Cardiac muscle cell (in vitro differentiated cells and primary cell): ENCODE measurements at places on chromosomes 3 and 15. TPM values are rescaled to one million over a fixed set of nuclear protein-coding genes. Genes with fewer than 3 reads are reported as not detected.

GRCh38 chr3:42732829-42733459, 30.3 kb upstream of the HHATL start:
- DNase-seq = no peak
- no peak overlapping the region for H3K4me3 ChIP-seq
- H3K27ac ChIP-seq = no peak overlapping the region

DNA sequence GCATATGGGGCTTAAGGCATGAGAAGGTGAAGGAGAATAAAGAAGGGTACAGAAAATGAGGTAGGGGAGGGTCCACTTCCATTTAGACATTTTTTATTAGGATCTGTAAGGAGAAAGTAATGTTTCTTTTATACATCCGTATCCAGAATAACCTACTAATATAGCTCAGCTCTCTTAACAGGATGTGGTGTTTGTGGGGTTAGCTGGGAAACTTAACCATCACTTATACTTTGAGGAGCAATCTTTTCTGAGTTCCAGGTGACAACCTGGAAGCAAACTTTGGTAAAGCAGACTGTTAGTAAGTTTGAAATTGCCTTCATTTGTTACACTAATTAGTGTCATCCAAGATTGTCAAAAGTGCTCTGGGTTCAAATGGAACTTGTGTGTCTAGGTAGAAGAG, 36.6 kb downstream of the BUB1B start:
- no peaks in the 10 kb centered on the region for H3K4me1 ChIP-seq
- no peak overlapping the region for H3K4me3 ChIP-seq
- H3K27me3 ChIP-seq = no peaks in the 10 kb centered on the region
- H3K27ac ChIP-seq = no peak overlapping the region
- peaks cover 9% of the 10 kb centered on the region for H3K36me3 ChIP-seq

DNA sequence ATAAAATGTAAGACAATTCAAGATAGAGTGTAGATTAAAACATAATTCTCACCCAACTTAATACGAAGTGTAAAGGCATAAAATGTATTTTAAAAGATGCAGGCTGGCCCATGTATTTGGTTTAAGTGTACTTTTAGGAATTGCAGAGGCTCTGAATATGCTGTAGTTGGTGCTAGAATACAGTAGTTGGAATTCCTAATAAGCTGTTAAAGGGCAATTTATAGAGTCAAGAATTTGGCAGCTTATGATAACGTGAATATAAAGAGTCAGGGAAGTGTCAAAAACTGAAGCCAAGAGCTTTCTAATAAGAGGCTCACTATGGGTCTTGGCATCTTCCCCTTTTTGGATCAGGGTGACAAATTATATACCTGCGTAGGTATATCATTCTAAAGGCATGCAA, 36.5 kb downstream of the ADAMTS9 start:
- H3K4me1 ChIP-seq = no peaks in the 10 kb centered on the region
- DNase-seq = no peak
- H3K27ac ChIP-seq = peak overlapping the region; percentile 38
- H3K4me3 ChIP-seq = no peak overlapping the region
- H3K27me3 ChIP-seq = no peaks in the 10 kb centered on the region

DNA sequence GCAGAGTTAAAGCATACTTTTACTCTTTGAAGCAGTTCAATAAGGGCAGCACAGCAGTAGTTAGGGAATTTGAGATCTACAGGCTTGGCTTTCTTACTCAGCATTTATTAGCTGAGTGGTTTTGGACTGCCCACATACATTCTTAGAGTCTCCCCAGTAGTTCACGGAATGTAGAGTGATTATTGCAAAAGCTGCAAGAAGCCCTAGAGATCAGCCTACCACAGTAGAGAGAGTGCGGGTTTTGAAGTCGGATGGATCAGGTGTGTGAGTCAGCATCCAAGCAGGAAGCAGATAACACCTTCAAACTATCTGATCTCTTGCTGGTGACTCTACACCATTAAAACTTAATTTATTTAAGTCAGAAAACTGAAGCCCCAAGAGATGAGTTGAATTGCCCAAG, 171.9 kb downstream of the SYNPR start:
- H3K36me3 ChIP-seq = no peaks in the 10 kb centered on the region
- H3K27me3 ChIP-seq = peaks cover 18% of the 10 kb centered on the region

LRRN1 gene
- 0.85 and 3.0 TPM in 2 replicates for total RNA-seq

DNA sequence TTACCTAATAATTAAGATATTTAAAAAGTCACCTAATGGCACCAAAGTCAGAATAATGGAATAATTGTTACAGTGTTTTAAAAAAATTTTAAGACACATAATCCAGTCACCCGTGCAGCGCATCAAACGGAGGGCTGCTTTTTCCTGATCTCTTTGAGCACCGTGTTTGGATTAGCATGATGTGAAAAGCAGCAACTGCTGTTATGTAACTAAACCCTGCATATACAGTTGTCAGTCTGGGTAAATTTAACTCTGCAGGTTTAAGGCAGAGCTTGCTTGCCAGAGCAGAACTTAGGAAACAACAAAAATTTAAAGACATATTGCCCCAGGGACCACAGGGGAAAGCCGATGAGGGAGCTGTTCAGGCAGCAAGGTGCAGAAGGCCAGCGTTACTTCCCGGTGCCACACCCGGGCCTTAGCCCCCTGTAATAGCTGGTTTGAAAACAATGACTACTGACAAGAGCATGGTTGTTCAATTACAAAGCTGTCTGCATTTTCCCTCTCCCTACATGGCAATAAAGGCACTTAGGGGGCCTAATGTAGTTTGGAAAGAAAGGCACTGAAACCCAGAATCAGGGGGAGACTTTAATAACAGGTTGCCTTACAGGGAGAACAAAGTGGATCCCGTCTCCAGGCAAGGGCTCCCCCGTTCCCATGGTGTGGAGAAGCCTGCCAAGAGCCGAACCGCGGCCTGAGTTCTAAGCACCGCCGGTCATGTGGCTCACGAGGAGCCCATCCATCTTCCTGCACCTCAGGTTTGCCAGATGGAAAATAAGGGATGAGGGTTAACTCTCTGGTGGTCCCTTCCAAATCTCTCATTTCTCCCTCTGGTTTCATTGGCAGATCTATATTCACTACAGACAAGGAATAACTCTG, 32.2 kb downstream of the RORA start:
- no peaks in the 10 kb centered on the region for H3K4me1 ChIP-seq
- no peak for DNase-seq
- peaks cover 29% of the 10 kb centered on the region for H3K27me3 ChIP-seq
- no peaks in the 10 kb centered on the region for H3K36me3 ChIP-seq
- H3K27ac ChIP-seq = no peak overlapping the region

DNA sequence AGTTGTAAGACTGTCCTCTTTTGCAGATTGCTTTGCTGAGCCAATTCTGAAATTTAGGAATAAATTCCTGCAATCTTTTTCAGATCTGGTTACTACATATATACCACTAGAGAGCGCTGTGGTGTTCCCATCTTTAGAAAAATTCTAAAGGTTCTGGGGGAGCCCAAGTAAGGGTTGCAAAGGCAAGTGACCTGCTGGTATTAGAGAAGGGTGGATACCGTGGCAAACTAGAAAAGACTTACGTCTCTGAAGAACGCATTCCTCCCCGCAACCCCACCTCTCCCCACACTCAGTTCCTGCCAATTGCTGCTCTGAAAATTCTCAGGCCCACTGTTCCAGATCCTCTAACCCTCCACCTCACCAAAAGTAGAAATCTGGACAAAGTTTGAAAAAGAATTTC, 48.5 kb downstream of the EFHB start:
- H3K27ac ChIP-seq = no peak overlapping the region
- no peak overlapping the region for H3K4me3 ChIP-seq
- peak; percentile 72 for DNase-seq
- H3K4me1 ChIP-seq = no peaks in the 10 kb centered on the region
- H3K36me3 ChIP-seq = no peaks in the 10 kb centered on the region

CNTN4 gene
- 5.6 and 16.2 TPM in 2 replicates for total RNA-seq

DNA sequence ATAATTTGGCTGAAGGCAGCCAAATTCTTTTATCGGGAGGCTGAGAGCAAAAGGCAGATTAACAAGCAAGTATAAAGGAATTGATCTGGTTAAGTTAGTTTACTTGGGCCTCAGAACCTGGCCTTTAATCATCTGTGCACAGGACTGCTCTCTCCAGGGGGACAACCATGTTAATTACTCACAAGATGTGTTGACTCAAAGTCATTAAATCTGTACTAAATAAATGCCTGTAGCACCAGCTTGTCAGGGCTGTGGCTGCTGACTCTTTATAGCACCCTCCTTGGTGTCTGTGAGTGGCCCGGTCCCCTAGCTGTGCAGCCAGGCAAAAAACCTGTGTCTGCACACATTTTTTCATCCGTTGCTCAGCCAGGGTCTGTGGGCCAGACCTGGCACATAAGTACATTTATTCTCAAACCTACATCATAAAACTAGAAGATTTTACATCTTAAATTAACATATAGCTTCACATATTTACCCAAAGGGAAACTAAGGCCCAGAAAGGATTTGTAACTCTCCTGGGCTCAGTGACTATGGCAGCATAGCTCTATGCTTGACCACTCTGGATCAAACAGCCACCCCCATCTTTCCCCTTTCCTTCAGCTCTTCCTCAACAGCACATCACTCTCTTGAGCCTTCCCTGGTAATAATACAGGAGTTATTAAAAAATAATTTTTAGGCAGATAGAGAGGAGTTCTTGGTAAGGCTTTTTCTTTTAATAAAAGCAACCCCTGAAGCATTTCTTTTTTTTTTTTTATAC, 51.4 kb downstream of the NCEH1 start:
- H3K27ac ChIP-seq = no peak overlapping the region
- H3K4me3 ChIP-seq = no peak overlapping the region
- no peak for DNase-seq
- H3K36me3 ChIP-seq = no peaks in the 10 kb centered on the region
- H3K4me1 ChIP-seq = no peaks in the 10 kb centered on the region

SAMMSON gene
- total RNA-seq = 0.06 TPM in 1 of 2 replicates, not detected in the other

GRCh38 chr3:101780661-101781060, 1.6 kb downstream of the NXPE3 start:
- no peak overlapping the region for H3K4me3 ChIP-seq
- peaks cover 4% of the 10 kb centered on the region for H3K4me1 ChIP-seq
- H3K27ac ChIP-seq = no peak overlapping the region
- no peaks in the 10 kb centered on the region for H3K27me3 ChIP-seq
- DNase-seq = peak; percentile 85

KNL1 gene
- total RNA-seq = 1.7 and 15.2 TPM in 2 replicates

PTPRG gene
- total RNA-seq = 35.1 and 45.7 TPM in 2 replicates
